ENCODE measurements at places on chromosomes 11 and 22.

DNA sequence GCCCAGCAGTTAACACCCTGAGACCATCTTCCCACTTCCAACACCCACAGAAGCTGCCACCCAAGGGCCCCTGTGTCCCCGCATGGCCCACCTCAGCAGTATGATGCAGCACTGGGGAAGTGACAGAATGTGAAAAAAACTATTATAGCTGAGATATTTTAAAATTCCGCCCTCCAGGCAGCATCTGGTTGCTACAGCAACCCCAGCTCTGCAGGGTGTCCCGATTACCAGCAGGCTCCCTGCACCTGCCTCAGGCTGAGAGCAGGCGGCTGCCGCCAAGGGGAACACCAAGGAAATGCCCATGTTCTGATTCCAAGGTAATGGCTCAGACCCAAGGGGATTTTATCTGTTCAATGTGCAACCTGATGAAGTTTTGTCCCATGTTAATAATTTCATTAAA, 10.5 kb upstream of the TMEM121B start:
- DNase-seq, result no peak

- DNase-seq, result no peak
These were observed 176.4 kb downstream of the FAM181B start for GRCh38 chr11:82557274-82557673.

DNA sequence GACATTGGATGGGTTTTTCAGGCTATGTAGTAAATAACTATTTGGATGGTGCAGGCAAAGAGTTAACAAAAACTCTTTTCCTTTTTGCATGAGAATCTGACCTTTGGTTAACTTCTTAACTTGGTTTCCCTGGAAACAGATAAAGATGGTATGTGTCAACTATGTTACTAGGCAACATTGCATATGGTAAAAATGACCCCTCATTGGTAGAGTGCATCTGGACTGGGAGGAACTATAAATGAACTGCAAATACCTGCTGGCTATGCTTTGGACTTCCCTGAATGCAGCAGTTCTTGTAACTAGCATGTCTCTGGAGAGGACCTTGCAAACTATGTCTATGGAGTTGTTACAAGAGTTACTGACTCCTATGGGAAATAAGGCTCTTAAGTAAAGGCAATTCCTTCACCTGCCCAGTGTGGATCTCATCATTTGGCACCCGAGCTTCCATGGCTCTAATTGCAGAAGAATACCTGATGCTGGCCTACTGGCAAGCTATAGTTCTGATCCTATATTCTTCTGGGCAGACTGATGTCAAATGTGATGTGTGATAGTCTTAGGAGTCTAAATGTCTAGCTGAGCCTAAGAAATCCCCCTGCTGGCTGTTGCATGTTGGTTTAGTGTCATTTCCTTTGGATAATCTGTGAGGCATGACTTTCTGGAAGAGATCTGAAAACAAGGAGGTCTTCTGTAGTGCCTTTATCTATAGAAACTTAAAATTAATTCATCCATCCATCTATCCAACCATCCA, 126.7 kb upstream of the MTMR2 start:
- DNase-seq, result no peak

DNA sequence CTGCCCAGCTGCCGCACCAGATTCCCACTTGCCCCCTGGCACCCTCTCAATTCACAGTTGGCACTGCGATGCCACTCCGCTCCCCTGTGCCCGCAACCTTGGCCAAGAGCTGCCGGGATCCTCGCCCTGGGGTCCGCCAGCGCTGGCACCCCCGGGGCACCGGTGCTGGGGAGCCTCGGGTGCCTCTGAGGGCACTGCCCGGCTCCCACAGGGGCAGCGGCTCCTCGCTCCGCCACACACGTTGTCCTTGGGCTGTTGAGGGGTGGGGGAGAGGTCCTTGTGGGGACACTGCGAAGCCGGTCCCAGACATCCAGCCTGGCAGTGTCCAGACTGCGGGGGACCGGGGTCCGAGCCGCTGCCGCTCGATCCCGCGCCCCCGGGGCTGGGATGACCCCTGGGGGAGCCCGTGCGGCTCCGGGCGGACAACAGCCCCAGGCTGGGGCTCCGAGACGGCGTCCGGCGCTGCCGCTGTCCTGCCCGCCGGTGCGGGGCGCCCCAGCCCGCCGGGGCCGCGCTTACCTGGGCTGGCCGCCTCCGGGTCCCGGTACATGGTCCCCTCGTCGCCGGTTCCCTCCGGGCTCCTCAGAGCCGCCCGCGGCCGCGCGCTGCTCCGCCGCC, 496 bp downstream of the SYT7 start:
- DNase-seq, result no peak

GRCh38 chr11:35340071-35340470, 79.3 kb downstream of the SLC1A2 start:
- DNase-seq, result no peak

DNA sequence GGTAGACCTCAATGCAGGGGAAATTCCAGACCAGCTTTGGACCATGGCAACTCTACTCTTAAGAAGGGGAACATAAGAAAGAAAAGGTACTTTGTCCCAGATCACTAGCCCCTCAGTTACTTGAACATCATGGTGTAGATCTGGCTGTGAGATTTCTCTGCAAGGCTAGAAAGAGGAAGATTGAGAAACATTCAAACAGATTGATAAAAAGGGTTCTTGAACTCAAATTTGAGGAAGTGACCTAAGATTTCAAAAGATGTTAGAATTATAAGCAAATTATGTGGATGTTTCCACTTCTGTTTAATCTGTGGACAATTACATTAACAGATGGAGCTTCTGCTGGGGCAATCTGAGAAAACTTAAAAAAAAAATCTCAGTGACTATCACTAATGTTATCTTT, 21.8 kb upstream of the UPB1 start:
- DNase-seq, result no peak
